ELR (cell line): ENCODE measurements at places on chromosomes 1 and 21.

GRCh38 chr1:17648457-17649145, 106.5 kb upstream of the ACTL8 start:
- DNase-seq, result no peak

- DNase-seq, result peak; percentile 93
Measured at GRCh38 chr1:209583408-209583807, at the start of gene CAMK1G. TSS of gene CAMK1G (plus strand) at chr1:209583714. CDS start at chr1:209594984, 11,270 bp downstream.

- no peak for DNase-seq
Measured at GRCh38 chr1:94961582-94961981, 34.7 kb upstream of the CNN3 start.

DNA sequence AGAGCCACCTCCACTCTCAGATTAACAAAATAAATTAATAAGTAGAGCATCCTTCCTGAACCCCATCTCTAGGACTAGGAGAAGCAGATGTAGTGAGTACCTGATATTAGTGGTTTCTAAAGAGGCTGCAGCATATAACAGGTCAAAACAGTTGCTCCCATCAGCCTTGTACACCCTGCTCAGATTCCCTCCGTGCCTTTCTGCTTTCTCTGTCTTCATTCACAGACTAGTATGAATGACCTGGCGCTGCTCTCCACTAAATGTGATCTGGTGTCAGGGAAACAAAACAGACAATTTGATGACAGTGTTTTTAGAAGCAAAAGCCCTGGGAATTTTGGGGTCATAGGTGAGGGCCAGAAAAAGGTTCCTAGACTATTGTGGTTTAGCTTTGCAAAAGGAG, 8.3 kb downstream of the SESN2 start:
- DNase-seq, result no peak

DNA sequence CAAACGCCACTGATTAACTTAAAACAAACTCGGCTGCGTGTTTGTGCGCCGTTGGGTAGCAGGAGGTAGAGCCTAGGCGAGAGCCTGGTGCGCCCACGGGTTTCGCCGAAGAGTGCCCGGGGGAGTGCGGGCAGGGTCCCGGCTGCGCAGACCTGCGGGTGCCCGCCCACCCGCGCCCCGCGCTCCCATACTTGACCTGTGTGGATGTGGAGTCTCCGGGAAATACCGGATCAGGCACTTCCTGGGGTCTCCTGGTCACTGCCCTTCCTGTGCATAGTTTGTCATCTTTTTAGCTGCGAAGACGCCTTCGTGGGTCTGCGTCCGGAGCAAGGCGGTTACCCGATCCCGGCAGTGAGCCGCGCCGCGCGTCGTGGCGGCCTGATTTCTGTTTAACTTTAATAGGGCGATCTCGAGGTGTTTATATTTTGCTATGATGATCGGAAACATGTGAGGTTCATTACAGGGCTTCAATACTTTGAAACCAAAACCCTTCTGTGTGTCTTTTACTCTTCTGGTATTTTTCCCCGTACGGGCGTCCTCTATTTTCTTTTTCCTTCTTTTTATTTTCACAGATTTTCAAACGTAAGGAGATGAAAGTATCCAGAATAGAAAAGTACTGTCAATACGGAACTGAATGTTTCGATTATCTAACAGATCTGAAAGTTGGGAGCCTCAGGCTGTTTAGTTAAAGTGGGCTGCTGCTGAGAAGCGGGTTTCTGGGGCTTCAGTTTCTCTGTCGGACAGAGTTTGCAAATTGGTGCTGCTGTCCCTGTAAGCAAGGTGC, 15.2 kb downstream of the NR5A2 start:
- DNase-seq, result no peak

GRCh38 chr1:30487042-30487441, 236.3 kb downstream of the MATN1 start:
- no peak for DNase-seq

DNA sequence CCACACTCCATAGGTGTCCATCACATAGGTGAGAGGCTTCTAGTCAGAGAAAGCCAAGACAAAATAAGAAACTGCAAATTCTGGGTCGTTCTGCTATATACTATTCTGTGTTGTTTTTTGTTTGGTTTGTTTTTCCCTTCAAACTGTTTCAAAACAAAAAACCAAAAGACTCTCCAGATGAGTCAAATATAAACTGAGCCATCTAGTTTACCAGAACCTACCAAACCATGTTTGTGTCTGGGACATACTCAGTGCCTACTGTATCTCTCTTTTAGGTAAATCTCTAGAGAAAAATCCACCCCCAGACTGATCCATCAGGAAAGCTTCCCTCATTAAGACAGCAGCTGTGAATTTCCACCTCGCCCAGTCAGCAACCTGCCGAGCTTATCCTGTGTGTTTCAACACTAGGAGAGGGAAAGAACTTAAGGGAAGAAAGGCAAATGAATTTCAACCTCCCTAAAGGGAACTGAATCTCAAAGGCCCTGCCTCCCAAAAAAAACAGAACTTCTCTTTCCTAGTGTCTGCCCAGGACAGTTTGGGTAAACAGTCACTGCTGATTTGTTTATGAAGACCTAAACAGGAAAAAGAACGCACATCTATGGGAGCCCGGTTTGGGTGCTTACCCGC, 17.2 kb downstream of the PPT1 start:
- DNase-seq, result no peak

- DNase-seq, result no peak
Measured at GRCh38 chr1:1034439-1034781, 14.5 kb downstream of the AGRN start.

GRCh38 chr1:235938709-235939479, 72.2 kb upstream of the LYST start:
- DNase-seq, result no peak

GRCh38 chr21:26597981-26598380, 24.9 kb upstream of the CYYR1 start:
- DNase-seq, result no peak

GRCh38 chr1:167342846-167343245, 122.2 kb downstream of the POU2F1 start:
- DNase-seq, result peak; percentile 8
